ENCODE measurements at places on chromosomes 7 and 10.

DNA sequence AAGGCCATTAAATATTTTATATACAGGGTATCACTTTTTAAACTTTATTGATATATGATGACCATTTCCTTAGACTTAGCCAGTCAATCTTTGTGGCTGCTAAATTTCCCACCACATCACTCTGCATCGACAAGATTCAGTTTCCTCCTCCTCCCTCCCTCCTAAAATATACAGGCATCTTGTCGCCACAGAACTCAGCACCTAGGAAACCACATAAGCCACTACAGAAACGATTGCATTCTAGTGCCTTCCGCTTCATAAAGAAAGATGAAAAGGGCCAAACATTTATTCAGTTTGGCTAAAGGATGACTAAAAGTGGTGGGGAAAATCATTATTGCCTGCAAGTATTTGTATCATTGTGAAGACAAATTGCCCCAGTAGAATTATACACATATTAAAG, 30.7 kb downstream of the ERCC6 start:
- DNase-seq, result peak; percentile 21

DNA sequence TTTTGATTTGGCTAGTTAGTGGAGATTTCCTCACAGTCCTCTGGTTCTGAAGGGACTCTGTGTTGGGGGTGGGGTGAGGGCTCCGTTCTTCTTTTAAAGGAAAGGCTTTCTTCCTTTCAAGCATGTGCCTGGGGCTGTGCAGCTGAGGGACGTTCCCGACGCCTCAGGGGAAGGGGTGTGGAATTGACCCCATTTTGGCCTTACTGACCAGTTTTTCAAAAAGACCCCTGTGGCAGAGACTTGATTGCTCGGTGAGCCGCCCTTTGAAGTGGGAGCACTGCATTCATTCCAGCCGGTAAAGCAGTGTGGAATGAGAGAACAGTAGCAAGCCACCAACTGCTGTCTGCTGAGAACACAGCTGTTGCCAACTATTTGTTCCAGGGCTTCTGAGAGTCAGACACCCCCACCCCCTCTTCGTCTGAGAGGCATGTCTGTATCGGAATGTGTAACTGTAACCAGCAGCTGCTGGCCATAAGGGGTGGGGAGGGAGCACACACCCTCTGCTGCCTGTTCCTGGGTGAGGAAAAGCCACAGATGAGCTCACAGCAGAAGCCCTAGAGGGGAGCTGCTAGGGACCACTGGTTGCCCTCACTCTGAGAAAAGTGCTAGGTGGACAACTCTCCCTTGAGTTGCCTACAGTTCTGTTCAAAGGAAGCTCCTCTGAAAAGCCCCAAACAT, 33.2 kb downstream of the WBP1L start:
- peak; percentile 97 for DNase-seq

- DNase-seq, result no peak
Measured at GRCh38 chr10:33214174-33214573, 120.3 kb downstream of the NRP1 start.

GRCh38 chr7:52719677-52720076, 315.8 kb upstream of the POM121L12 start:
- no peak for DNase-seq

- no peak for DNase-seq
Measured at GRCh38 chr7:88664630-88665233, 94.8 kb upstream of the ZNF804B start.

Measured in Kasumi-1 (cell line).